ENCODE measurements at places on chromosomes 16 and 17.
A peak's percentile ranks its signal among the peaks of the same experiment; 100 is the strongest.

DNA sequence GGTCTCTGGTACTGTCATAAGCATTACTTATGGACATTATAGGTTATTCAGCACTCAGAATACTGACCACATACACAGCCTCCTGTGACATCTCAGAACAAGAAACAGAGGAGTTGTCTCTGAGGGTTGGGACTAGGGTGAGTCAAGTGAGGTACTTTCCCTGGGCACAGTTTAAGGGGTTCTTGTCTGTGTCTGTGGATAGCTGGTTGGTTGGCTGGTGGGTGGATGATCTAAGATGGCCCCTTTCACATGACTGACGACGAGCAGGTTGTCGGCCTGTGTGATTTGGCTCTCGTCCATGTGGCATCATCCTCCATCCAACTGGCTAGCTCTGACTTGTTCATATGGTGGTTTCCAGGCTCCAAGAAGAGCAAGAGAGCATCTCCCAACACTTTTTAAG, 163.9 kb downstream of the PRKCB start:
- no peak for DNase-seq

- DNase-seq, result no peak
These were observed 30.3 kb upstream of the LRRC37A start for GRCh38 chr17:46264456-46265198.

- DNase-seq, result no peak
These were observed 8.3 kb downstream of the SLC5A10 start for GRCh38 chr17:18960241-18960665.

DNA sequence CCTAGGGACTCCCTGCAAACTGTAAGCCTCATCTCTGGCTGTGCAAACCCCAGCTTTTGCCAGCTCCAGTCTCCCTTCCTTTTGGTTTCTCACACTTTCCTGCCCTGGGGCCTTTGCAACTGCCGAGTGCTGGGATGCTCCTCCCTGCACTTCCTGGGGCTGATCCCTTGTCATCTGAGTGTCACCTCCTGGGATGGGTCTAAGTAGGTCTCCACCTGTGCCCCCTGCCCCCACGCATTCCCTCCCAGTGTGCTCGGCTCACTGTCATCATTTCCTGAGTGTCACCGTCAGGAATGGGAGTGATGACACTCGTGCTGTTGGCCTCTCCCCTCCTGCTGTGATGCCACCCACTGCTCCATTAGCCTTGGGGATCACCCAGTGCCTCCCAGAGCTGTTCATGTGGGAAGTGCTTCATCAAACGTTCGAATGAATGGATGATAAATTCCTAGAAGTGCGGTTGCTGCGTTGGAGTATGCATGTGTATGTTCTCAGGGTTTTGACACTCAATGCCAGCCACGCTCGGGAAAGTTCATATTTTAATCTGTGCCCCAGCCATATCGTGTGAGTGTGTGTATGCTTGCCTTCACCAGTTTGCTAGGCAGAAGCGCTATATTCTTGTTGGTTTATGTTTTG, 189.9 kb downstream of the NTN1 start:
- DNase-seq, result no peak

DNA sequence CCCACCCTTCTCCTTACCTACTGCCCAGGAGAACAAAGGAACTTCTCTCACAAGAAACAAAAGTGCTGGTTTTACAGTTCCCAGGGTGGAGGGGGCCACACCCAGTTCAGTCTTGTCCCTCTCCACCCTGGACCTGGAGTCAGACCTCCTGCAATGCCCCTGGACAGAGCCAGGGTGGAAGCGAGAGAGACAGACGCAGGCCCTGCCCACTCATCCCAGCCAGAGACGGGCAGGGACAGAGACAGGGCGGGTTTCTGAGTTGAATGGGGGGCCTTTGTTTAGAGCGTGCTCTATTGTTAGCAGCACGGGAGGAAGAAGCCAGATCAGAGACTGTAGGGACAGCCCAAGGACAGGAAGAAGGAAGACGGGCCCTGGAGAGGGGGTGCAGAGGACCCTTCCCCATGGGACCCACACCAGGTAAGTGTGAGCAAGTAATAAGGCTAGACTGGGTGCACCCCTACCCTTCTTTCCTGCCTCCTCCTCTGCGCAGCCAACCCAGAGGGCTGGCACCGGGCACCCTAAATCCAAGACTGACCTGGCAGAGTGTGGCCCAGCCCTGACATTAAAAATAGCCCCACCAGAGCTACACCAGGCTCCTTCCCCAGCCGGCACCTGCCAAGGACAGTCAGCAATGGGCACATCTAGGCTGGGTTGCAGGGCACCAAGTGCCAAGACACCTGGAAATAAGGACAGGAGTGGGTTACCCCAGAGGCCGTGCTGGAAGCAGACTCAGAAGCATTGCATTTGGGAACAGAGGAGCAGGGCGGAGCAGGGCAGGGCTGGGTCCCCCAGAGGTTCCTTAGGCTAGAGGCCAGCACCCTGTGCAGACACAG, 10.9 kb downstream of the JUP start:
- DNase-seq, result no peak

DNA sequence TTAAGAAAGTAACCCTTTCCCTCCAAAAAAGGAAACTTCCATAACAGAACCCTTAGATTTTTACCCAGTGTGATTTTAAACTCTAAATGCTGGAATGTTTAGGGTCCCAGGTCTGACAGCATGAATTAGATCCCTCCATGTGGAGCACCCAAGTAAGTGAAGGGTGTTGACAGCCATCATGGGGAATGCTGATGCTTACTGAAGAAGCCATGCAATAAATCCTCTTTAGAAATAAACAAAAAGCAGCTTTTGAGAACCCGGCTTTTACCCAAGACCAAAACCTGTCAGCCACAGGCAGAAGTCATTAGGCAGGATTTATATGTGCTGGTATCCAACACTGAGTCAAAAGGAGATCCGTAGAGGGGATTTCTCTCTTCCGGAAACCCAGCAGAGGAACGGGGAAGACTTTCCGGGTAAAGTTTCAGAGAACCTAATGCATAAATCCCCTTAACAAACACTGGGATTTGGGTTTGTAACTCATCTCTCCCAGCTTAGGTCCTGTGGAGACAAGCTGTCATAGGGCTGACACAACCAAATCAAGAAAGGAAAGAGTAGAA, 287.5 kb downstream of the IRX3 start:
- DNase-seq, result no peak

DNA sequence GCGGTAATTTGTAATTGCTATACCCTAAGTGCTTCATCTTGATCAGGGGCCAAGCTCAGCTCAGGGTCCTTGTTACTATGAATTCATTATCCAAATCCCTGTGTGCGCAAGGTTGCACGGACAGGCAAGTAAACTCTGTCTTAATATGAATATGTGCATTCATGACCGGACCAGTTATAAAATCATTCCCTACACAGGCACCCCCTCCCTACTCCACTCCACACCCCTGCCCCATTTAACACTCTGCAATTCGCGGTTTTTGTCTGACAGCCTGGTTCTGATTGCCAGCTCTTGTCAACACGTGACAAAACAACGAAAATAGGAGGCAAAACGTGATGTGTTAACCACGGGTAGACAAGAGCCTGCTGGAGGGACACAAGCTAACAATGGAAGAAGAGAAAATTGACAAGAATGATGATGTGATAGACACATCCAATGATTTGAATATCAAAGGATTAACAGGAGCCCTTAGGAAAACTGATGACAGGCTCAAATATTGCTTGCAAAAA, 76.5 kb downstream of the CACNG3 start:
- DNase-seq, result no peak

- DNase-seq, result no peak
These were observed 2.8 kb upstream of the RAPGEFL1 start for GRCh38 chr17:40174514-40174913.

DNA sequence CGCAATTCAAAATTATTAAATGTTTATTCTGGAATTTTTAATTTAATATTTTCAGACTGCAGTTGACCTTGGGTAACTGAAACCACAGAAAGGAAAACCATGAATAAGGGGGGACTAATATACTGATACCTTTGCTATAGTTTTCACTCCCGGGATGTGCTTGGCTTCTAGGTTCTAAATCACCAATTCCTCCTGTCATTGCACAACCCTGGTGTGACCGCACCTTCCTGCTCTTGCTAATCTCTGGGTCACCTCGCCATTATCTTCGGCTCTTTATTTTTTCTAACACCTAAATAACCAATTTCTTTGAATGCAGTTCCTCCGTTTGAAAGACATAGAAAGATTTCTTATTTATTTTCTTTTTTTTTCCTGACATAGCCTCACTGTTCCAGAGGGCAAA, 634.5 kb upstream of the GOT2 start:
- no peak for DNase-seq

DNA sequence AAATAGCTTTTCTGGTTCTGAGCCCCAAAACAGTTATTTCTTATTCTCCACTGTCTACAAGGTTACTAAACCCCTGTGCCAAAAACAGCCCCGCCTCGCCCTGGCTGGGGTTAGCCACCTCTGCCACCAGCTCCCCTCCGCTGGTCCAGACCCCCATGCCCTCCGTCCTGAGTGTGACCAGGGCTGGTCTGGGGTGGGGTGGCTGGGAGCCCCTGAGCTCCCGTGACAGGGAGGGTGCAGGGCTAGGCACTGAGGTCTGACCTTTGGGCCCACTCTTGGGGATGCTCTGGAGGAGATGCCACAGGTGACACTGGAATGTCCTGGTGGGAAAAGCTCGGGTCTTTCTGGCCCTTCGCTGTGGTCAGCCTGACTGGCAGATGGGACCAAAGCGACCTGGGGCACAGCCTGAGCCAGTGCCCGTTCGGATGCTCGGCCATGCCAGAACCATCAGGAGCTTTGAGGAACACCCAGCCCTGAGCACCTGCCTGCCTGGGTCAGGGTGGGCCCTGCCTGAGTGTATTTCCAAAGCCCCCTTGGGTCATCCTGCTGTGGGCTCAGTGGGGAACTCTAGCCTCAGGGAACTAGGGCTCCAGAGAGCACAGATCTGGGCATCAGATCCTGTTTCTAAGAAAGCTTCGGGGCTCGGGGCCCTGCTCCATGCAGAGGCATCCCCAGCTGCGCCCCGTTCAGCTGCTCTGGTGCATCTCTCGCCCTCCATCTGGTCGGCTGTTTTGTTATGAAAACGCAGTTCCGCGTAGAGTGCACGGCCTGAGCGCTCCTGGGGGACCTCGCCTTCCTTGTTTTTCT, 72.1 kb upstream of the GNG13 start:
- no peak for DNase-seq

DNA sequence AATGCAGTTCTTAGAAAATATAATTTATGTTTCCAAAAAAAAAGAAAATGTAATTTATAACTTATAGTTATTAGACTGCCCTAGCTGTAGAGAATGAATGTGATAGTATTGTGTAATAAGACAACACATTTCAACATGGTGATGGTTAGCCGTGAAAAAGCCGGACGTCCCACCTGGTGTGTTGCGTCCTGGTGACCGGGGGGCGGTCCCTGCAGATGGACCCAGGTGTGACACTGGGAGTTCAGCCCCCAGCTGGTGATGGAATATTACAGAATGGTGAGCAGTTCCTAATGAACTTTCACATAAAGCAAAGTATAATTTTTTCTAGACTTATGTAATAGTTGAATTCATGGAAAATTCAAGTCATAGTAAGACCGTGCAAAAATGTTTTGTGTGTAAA, 132.8 kb downstream of the LAT start:
- no peak for DNase-seq

DNA sequence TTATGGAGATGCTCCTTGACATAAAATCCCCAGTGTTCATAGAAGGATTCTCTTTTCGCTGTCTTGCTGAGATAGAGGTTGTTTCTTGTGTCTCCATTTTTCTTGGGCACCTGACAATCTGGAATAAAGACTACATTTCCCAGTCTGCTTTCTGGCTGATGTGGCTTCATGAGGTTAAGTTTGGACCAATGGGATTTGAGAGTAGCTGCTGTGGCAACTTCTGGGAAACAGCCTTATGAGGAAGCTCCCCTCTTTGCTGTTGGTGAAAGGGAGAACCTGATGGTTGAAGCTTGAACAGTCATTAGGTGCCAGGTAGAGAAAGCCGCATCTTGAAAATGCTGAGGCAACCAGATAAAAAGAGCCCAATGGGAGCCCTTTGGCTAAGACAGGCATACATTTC, 24.4 kb downstream of the HS3ST4 start:
- no peak for DNase-seq

GRCh38 chr17:20228860-20229259, 219.7 kb downstream of the SPECC1 start:
- no peak for DNase-seq

GRCh38 chr16:5541356-5541755, 443.8 kb upstream of the EEF2KMT start:
- DNase-seq, result no peak

GRCh38 chr17:42276359-42276608, at the start of gene STAT5B:
STAT5B (minus strand) TSS chr17:42276391; CDS start chr17:42232127, 44,264 bp downstream.
- DNase-seq, result no peak

DNA sequence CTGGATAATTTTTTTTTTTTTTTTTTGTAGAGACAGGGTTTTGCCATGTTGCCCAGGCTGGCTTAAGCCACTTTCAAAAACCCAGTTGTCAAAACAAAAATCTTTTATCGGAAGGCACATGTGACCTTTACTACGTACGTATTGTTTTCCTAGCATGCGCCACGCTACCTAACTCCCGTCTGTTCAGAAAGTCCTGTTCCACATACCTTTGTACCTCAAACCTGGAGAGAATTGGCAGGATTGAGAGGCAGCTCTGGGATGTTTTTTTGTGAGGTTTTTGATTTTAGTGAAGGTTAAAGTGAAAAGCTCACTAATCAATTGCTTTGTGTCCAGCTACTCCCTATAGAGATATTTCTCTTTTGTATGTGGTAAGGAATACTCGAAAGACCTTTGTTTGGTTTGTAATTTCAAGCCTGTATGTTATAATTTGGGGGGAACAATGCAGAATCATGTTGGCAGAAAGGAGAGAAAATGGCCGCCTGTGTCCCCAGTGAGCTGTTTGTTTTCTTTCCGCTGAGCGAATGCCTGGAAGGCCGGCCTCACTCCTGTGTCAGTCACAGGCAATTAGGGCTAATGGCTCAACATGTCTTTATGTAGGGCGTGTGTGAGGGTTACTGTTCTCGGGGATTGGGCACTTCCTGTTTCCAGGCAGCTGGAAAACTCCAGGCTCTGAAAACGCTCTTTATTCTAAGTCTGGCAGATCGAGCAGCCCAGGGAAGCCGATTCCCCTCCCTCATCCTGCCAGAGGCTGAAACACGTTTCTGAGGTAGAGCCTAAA, 60.8 kb upstream of the CLEC18A start:
- peak; percentile 90 for DNase-seq

DNA sequence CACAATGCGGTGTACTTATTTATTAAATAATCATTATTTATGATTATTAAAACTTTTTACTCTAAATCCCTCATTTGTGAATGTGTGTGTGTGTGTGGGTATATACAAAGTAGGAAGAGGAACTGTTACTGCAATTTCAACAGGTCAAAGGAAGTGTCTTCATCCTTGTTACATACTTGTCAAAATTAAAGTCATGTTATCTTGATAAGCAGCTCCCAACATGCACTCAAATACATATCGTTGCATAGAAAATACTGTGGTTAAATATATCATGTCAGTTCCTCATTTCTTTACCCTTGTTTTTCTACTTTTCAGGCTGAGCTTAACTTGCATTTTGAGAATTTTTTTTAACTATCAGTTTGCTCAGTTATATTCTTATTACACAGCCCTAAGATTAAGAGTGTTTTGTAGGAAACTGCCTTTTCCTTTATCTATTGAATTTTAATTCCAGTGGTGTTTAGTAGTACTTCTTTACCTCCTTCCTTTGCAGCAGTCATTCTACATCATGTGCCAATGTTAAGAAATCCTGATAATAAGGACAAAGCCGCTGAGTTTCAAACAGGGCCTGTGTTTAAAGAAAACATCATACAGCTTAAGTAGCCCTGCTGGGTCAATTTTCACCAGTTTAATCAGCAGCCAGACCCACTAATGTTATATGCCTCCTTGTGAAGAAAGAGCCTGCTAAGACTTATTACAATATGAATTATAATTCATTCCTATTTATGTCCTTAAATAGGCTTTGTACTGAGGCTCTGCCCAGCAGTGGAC, 7.2 kb downstream of the EFCAB5 start:
- no peak for DNase-seq

GRCh38 chr16:27564224-27564623, 14.3 kb downstream of the KATNIP start:
- DNase-seq, result no peak
